ENCODE measurements at places on chromosomes 7 and 10. TPM values are rescaled to one million over a fixed set of nuclear protein-coding genes. Genes with fewer than 3 reads are reported as not detected.

Gene SLC26A5
- not detected for polyA plus RNA-seq

Gene FAM20C
- 114 TPM for polyA plus RNA-seq

Gene LRRC18
- not detected for polyA plus RNA-seq

Gene RNF32
- polyA plus RNA-seq, result 1.6 TPM

Gene FAM25G
- polyA plus RNA-seq, result not detected

Gene KCNH2
- 1.5 TPM for polyA plus RNA-seq

DNA sequence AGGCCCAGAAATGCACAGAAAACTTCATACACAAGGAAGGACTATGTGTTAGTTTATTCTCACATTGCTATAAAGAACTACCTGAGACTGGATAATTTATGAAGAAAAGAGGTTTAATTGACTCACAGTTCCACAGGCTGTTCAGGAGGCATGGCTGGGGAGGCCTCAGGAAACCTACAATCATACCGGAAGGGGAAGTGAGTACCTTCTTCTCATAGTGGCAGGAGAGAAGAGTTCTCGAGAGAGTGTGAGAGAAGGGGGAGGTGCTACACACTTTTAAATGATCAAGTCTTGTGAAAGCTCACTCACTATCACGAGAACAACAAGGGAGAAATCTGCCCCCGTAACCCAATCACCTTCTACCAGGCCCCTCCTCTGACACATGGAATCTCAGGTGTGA lies 16.8 kb upstream of the RAMP3 start:
- no peak for DNase-seq

GRCh38 chr7:6121141-6121540 lies 90.0 kb downstream of the ANKRD61 start:
- no peak for DNase-seq

- no peak for DNase-seq
Observed at GRCh38 chr10:31927565-31927883, 1.1 kb downstream of the ARHGAP12 start.

- DNase-seq, result peak; percentile 70
Observed at GRCh38 chr7:16753932-16754855, 639 bp downstream of the TSPAN13 start.

- DNase-seq, result no peak
Observed at GRCh38 chr7:138618933-138619332, 82.2 kb downstream of the SVOPL start.

GRCh38 chr7:155153676-155154075 lies 83.6 kb downstream of the HTR5A start:
- DNase-seq, result no peak

DNA sequence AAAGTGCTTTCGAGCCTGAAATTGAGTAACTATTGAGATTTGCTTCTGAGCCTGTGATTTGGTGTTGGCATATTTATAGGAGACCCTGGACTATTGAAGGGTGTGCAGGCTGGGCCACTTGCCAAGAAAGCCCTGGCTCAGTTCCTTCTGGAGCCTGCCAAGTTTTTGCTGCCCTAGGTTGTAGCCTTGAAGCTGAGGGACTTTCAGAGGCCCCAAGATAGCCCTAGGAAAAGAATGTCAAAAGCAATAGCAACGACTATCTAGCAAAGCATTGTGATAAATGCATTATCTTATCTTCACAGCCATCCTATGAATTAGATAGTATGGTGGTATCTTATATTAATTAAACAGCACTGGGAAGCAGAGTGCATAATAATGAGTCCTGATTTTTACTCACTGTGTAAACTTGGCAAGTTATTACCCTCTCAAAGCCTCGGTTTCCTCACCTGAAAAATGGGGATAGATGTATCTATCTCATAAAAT lies 473.7 kb upstream of the PODXL start:
- DNase-seq, result no peak

- DNase-seq, result peak; percentile 68
Observed at GRCh38 chr10:93357680-93358079, 124.5 kb downstream of the MYOF start.

- DNase-seq, result no peak
Observed at GRCh38 chr10:70866424-70866823, 21.9 kb downstream of the PCBD1 start.

GRCh38 chr10:86851328-86852207 lies 95.1 kb downstream of the BMPR1A start:
- DNase-seq, result no peak

DNA sequence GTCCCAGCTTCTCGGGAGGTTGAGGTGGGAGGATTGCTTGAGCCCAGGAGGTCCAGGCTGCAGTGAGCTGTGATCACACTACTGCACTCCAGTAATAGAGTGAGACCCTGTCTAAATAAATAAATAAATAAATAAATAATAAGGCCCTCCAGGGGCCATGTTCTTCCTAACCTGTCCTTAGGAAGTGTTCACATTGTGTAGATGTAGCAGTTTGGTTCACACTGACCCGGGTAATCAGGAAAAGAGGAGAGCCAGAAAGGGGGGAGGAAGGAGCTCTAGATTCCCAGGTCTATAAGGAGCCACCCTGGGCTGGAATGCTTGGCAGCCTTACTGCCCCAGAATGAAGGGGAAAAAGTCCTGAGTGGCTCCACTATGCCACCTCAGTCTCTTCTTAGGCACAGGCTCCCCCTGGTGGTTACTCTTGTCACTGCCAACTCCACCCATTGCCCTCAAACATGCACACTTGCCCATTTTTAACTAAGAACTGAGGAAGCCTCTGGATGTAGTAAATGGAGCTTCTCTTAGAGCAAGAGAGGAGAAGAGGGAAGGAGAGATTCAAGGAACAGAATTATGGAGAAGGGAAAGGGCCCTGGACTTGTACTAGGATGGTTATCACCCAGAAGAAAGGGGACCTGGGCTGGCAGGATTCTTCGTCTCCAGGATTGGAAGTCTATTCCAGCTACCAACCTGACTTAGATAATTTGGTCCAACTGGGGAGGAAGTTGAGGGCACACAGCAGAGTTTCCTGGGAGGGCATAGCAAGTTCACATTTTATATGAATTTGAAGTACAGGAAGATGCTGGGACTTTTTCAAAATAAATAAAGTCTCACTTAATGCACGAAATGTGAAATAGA lies 7.8 kb downstream of the HPS6 start:
- peak; percentile 75 for DNase-seq

DNA sequence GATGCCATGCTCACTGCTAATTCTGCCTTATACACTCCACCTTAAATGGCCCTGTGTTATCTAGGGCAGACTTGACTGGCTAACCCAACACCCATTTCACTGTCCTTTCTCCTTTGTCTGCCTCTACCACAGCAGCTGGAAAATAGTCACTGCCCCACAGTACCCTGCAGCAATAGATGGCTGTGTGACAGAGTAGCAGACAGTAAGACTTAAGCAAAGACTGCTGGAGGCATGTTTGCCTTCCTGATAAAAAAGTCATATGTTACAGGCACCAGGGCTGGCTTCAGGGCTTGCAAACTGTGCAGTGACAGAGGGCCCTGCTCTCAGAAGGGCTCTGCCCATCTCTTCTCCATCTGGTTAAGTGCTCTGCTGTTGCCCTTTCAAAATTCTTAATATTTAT lies 332.6 kb upstream of the GHITM start:
- DNase-seq, result no peak

DNA sequence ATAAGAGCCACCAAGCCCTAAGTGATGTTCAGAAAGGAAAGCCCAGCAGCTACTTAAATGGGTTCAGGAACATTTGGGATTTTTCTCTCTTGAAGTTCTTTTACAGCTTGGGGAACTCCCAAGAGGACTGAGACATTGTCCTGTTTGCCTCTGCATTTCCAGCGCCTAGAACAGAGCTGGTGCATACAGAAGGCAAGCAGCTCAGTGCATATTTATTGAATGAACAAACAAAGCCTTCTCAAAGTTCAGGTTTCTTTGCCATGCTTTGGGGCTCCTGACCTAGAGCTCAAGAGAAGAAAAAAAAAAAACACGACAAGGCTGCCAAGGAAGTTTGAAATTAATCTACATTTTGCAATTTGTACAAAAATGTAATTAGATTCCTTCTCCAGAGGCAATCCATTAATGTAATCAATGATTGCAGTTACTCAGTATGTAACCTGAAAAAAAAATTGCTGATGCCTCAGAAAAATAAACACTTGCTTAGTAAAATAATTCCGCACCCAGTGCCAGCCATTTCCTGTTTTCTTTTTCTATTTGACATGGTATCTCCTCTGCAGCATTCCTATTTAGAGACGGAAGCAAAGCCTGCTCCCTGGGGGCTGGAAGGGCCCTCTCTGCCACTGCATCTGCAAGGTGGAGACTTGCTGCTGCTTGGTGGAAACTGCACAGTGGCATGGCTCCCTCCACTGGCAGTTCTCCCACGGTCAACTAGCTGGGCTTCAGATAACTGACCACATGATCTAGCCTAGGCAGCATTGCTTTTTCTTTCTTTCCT lies 157.3 kb downstream of the TMEM178B start:
- DNase-seq, result no peak

- DNase-seq, result peak; percentile 44
Observed at GRCh38 chr7:3065724-3066143, 22.1 kb upstream of the CARD11 start.

GRCh38 chr7:11950281-11950680 lies 118.3 kb upstream of the THSD7A start:
- no peak for DNase-seq

DNA sequence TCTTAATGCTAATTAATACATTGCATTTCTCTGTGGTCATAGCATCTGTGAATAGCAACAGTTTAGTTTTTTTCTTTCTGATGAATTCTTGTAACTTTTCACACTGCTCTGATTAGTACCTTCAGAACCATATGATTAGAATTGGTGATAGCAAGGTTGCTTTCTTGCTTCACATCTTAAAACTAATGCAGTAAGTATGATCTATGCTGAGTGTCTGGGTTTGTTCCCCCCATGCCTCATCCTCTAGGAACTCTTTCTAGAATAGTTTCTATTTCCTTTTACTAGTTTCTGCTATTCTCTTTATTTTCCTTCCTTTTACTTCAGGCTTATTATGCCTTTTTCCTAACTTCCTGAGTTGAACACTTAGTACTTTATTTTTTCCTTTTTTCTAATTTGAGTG lies 32.4 kb downstream of the TES start:
- DNase-seq, result no peak

DNA sequence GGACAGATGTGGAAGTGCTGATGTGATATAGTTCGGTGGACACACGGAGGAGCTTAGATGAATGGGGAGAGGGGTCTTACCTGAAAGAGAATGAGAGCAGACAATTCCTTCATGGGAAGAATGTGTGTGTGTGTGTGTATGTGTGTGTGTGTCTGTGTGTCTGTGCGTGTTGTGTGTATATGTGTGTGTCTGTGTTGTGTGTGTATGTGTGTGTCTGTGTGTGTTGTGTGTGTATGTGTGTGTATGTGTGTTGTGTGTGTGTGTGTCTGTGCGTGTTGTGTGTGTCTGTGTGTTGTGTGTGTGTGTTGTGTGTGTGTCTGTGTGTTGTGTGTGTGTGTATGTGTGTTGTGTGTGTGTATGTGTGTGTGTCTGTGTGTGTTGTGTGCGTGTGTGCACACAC lies 104.2 kb downstream of the FAM204A start:
- no peak for DNase-seq

DNA sequence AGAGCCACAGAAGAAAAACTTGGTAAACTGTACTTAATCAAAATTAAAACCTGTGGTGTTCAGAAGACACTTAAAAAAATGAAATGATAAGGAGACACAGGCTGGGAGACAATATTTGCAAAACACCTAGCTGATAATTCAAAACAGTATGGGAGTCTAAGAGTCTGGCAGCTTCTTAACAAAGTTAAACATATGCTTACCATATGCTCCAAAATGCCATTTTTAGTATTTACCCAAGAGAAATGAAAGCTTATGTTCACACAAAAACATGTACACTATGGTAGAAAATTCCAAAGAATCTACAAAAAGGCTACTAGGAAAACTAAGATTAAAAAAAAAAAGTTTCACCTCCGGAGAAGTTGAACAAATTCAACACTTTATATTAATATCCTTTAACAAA lies 48.6 kb downstream of the ITGB1 start:
- no peak for DNase-seq

- DNase-seq, result no peak
Observed at GRCh38 chr7:16967300-16967811, 85.6 kb upstream of the AGR3 start.

DNA sequence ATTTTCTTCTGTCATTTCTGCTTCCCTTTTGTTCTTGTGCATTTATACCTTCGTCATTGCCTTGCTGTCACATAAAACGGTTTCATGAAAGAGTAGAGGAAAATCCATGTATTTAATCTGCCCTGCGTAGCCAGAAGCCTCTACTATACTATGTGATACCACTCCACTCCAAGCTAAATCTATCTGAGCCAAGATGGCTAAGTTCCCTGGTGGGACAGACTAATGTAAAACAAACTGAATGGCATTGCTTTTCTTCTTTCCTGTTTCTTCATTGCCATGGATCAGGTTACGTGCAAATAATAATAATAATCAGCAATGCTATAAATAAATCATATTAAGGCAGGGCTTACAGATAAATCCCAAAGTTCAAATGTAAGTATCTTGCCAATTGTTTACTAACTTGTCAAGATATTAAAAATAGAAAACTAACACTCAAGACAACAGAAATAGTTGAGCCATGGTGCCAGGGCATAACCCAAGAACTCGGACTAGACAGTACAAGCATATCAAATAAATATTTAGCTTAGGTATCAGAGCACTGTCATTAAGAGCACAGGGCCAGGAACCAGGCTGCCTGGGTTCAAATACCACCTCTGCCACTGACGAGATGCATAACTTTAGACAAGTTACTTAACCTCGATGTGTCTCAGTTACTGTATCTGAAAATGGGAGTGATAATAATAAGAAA lies 151.4 kb downstream of the PDE1C start:
- no peak for DNase-seq

GRCh38 chr10:49612513-49613164 lies 1.2 kb upstream of the CHAT start:
- peak; percentile 20 for DNase-seq

All from kidney (tissue), 22 donors.